ENCODE measurements at places on chromosomes 7 and 10.

DNA sequence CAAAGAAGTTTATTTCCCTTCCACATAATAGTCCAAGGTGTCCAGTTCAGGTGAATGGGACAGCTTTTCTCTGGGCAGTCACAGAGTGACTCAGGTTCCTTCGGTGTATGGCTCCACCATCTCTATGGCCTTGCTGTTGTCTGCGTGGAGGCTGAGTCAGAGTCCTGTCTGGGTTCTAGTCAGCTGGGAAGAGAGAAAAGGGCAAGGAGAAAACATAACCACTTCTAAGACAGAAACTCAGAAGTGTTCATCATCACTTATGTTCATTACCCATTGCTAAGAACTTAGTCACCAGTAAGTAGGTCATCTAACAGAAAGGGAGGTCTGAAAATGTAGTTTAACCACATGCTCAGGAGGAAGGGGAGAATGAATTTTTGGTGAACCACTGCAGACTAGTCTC, 32.4 kb upstream of the CCDC7 start:
- DNase-seq: peak; percentile 91

DNA sequence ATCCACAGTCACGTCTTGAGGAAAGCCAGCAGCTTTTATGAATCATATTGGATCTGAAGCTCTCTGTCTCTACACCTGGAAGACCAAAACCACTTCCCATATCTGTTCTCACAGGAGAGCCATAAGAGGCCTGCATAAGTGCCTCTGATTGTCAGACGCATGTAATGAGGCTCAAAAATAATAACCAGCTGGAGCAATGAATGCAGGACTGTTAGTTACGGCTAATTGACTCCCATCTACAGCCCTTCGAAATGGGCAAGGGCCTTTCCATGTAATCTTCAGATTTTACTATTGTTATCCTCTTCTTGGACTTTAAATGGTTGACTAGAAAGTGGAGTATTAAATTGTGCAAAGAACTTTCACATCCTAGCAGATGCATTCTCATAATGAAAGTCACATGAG, 4.4 kb upstream of the SEMA3C start:
- no peak for DNase-seq

DNA sequence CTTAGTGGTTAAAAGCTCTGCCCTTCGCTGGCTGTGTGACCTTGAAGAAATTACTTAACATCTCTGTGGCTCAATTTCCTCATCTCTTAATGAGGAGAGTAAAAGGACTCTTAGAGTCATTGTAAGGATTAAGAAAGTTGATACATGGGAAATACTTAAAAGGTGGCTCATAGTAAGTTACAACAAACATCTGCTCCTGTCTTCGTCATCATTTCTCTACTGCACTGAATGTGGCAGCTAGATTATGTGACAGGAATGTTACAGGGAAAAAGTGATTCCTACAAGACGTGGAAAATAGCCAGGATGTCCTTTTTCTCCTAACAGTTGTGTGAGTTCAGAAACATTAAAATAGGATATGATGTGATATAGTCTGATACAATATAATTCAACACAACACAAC, 184.7 kb downstream of the FRMD4A start:
- peak; percentile 81 for DNase-seq

GRCh38 chr7:33836797-33837355, 68.5 kb upstream of the BMPER start:
- DNase-seq: no peak

- DNase-seq: peak; percentile 59
Measured at GRCh38 chr7:39617005-39617404, 6.4 kb upstream of the RALA start.

DNA sequence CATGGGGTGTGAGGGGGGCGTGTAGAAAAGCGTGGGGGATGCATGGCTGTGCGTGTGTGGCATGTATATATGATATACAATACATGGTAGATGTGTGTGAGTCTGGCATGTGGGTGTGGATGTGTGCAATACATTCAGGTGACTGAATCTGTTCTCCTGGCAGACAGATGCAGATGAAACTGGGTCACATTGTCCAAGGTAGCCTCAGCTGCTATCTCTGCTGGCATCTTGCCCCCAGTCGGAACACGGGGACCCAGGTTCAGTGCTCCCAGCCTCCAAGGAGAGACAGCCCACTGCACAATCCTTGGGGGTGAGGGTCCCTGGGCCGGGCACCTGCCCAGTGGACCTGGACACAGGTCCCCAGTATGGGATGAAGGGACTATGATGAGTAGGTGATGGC, 12.4 kb upstream of the SRRM3 start:
- DNase-seq: no peak

DNA sequence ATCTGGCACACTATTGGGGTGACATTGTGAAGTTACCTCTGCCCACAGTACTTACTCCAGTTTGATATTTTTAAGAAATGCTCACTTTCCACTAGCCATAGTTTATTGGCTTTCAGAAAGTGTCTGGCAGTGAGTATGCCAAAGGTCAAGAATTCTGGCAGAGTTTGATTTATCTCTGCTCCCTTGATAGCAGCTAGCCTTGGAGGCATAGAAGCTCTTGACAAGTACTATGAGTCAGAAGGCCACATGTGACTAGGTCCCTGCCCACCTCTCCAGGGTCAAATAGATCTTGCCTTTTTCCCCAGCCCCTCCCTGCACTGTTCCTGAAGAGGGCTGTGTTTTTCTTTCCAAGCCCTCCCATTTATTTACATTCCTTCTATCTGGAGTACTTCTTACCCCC, 202.2 kb downstream of the AUTS2 start:
- DNase-seq: peak; percentile 40

GRCh38 chr7:92647652-92648051, 57.5 kb upstream of the FAM133B start:
- DNase-seq: no peak

DNA sequence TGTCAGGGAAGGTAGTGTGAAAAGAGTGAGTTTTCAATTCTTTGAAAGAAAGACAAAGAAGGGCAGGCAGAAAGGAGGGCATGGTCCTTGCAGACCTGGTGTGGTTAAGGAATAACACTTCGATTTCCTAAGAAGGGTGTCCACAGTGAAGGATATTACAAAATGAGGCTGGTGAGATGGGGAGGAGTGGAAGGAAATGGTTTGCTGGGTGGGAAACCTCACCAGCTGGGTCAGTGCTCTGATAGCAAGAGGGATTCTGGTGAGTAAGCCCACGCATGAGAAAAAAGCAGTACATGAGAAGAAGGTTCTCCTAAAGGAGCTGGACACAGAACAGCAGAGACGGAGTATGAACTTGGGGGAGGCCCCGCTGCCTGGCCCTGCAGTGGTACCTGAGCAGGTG, 230.6 kb upstream of the PLXNA4 start:
- DNase-seq: no peak
